CD4-positive, alpha-beta T cell treated with Interleukin-17A for 4 hours (primary cell): ENCODE measurements at places on chromosomes 3 and 15.

GRCh38 chr3:32296251-32297204 is 58.0 kb downstream of the CMTM8 start:
- peak; percentile 84 for DNase-seq

GRCh38 chr15:63872759-63873510 is 39.2 kb upstream of the HERC1 start:
- no peak for DNase-seq

GRCh38 chr3:193590088-193590856 is 2.7 kb upstream of the OPA1 start:
- DNase-seq = no peak

- DNase-seq = peak; percentile 16
Observed at GRCh38 chr15:83248151-83249029, 36.1 kb downstream of the BNC1 start.

DNA sequence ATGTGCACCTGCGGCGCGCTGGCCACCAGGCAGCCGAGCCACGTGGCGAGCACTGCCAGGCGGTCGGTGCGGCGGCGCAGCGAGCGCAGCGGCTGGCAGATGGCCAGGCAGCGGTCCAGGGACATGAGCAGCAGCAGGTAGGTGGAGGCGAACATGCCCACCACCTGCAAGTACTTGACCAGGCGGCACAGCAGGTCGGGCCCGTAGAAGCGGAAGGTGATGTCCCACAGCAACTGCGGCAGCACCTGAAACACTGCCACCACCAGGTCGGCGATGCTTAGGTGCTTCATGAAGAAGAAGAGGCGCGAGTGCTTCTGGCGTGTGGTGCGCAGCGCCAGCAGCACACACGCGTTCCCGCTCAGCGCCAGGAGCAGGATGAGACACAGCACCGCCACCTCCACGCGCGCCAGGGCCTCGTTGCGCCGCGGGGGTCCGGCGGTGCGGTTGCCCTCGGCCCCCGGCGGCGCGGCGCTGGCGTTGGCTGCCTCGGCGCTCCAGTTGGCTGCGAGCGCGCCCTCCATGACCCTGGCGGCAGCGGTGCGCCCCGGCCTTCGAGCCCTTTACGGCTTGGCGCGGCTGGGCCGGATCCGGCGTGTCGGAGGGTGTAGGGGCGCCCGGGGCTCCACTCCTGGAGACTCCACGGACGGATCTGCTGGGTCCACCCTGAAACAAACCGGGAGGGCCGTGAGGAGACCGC is 1.6 kb downstream of the OXTR start:
- DNase-seq = no peak

- DNase-seq = no peak
Observed at GRCh38 chr3:25416176-25416575, 11.9 kb upstream of the RARB start.

- no peak for DNase-seq
Observed at GRCh38 chr3:134840459-134840858, 45.4 kb downstream of the EPHB1 start.

- DNase-seq = no peak
Observed at GRCh38 chr3:195236801-195237570, 34.0 kb downstream of the XXYLT1 start.

DNA sequence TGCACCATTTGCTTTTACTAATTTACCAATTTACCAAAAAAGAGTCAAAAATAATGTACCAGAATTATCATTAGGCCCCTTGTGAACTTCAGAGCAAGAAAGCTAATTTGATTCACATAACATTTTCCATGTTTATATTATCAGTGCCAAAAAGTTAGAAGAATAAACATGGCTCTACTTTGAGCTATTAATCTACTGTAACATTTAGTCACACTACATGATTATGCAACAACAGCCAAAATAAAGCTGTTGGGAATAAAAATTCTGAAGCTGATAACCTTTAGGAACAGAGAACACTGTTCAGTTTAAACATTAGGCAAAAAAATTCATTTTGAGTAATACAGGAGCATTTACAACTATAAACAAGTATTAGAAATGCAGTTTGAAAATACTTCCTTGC is 63.6 kb downstream of the PROS1 start:
- no peak for DNase-seq

DNA sequence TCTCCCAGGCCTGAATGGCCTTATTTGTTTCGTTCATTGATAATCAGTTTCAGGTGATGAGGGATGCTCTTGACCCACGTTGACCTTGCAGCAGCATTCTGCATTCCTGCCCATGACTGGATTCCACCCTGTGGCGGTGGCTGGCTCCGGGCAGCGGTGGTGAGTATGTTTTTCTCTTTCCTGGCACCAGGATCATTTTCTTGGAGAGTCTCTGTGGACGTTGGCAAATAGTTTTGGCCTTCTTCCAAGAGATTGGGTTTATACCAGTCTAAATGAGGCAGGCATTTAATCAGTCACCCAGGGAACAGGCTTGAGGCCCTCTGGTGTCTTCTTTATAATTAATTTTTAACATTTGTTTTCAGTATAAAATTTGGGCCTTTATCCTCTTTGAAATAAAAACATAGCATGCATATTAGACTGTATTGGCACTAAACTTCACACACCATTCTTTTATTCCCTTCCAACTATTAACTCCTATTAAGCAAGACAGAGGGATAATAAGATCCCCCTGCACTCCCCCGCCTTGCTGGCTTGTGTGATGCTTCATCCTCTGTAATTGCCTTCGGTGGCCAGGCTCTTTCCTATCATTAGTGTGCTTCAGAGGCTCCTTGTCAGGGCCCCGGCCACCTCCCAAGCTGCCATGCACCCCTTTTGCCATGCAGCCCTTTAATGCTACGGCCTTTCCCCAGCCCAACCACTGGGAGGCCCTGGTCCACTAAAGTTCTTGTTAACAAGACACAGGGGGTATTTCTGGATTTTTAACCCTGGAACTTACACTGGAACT is 176.2 kb upstream of the TOPAZ1 start:
- DNase-seq = no peak

GRCh38 chr3:50483374-50483773 is 20.1 kb downstream of the CACNA2D2 start:
- no peak for DNase-seq

DNA sequence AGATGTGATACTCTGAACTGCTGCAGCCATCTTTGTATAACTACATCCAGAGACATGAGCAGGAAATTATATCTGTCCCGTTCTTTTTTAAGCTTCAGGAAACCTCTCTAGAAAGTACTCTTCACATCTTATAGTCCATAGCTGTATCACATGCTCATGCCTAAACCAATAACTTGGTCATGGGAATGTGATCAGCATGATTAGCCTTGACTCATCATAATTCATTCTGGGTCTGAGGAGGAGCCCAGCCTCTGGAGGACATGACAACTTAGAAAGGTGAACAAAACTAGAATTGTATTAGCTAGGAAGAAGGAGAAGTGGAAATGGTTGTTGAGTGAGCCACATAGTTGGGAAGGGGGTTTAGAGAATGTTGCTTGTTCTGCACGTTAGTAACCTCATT is 12.9 kb downstream of the PPM1L start:
- DNase-seq = no peak

GRCh38 chr3:131491084-131491483 is 11.7 kb downstream of the MRPL3 start:
- no peak for DNase-seq

- no peak for DNase-seq
Observed at GRCh38 chr3:38646062-38646461, 3.4 kb downstream of the SCN5A start.

DNA sequence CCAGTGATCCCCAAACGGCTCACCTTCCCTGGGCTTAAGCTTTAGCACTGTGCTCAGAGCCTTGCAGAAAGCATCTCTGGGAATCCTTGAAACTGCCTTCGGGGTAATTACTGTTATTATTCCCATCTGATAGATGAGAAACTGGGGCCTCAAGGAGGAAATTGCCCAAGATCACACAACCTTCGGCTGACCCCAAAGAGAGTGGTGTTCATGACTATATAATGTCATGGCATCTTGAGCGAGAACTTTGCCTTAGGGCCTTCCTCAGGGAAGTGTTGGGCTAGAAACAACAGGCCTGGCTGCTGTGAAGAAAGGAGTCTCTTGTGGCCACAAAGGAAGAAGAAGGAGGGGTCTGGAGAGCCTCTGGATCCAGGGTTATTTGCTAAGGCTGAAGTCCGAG is 388.7 kb upstream of the CFAP20DC start:
- no peak for DNase-seq

- peak; percentile 73 for DNase-seq
Observed at GRCh38 chr15:60720493-60721256, 241.7 kb upstream of the ICE2 start.

GRCh38 chr3:150110097-150110496 is 139.4 kb upstream of the PFN2 start:
- no peak for DNase-seq

DNA sequence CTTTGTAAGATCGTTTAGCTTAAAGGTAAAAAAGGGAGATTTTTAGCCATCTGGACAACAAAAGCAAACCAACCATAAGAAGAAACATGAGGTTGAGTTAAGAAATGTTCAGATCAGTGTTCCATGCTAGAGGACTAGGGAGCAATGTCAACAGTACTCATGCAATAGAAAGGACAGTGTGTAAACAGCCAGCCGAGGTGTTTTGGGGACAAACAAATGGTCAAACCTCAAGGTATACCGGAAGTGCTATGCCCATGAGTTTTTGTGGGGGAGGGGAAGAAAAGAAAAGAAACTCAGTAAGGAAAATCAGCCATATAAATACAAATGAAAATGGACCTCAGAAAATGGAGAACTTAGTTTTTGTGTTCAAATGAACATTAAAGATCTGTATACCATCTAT is 289.5 kb upstream of the GRM7 start:
- no peak for DNase-seq

- no peak for DNase-seq
Observed at GRCh38 chr3:123476967-123477750, 28.3 kb upstream of the ADCY5 start.

DNA sequence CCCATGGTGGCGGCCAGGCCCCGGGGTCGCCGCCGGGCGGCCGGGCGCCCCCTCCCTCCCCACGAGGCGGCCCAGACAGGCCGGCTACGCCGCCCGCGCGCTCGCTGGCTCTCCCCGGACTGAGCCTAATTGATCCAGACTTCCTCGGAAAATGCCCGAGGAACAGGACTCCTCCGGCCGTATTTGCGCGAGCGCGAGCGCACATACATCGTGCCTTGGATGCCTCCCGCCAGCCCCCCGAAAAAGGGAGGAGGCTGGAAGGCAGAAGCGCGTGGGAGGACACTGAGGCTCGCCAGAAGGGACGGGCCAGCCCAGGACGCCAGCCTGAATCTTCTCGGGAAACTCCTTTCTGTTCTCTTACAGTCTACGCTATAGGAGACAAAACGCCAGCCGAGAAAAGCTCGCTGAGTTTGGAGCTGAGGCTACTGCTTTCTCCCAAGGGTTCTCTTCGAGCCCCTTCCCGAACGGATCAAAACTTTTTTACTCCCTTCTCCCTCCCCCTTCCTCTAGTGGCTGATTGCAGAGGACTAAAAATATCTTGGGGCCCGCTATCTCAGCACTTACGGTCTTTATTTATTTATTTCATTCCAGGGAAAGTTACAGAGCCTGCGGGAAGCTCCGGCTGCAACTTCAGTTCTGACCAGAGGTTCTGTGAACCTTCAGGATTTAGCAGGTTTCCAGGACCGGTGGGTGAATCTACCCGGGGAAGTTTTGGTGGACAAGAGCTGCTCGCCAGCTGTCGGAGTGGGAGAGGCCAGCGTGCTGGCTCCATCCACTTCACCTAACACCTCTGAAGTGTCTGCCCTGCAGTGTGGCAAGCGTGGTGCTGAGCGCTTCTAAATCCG is at the start of gene PDZRN3:
TSS of gene PDZRN3 (minus strand) at position 121 of the 845 bp plus-strand sequence.
- DNase-seq = no peak

DNA sequence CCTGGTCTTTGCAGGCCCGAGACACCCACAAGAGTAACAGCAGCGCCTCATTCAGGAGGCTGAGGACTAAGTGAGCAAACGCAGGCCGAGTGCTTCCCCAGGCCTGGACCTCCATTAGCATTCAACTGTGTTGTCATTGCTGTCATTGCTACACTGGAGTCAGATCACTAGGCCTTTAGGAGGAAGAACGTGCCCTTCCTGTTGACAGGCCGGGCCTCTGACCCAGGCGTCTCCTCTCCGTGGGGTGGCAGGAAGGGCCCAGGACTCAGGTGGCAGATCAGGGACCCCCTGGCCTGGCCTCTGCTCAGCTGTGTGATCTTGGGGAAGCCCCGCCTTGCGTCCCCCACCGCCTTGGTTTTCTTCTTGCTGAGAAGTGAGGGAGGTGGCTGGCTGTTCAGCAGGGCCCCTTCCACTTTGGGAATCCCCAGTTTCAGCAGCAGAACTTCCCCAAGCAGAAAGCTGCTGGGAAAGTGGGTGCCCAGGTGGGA is 19.1 kb downstream of the ZDHHC19 start:
- DNase-seq = peak; percentile 40

GRCh38 chr3:168024537-168024941 is 71.2 kb downstream of the GOLIM4 start:
- no peak for DNase-seq

GRCh38 chr3:115876876-115877614 is 253.7 kb downstream of the GAP43 start:
- DNase-seq = no peak

DNA sequence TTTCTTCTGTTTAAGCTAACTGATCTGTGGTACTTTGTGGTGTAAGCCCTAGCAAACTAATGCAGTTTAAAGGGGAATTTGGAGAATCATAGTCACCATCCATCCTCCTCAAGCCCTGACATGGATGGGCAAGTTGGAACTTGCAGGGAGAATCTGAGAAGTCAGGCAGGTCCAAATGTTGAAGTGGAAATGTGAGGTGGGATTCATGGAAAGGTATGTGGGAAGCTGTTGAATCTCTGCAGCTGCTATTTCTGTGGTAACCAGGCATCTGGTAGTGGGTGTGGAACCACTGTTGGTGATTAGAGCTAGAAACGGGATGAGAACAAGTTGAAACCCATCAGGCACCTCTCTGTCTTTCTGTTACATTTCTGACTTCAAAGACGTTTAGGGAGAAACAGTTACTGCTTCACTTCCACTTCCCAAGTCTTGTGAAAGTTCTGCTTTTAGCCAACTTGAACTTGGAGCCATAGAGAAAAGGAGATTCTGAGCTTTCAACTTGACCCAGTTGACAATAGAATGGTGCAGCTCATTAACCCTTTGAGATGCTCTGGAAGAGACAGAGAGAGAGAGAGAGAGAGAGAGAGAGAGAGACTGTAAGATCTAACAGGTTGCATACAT is 38.1 kb upstream of the NMNAT3 start:
- no peak for DNase-seq

GRCh38 chr15:29889542-29890329 is 67.5 kb upstream of the TJP1 start:
- no peak for DNase-seq

GRCh38 chr15:74954515-74954914 is 2.1 kb downstream of the RPP25 start:
- no peak for DNase-seq

- no peak for DNase-seq
Observed at GRCh38 chr3:43063114-43063513, 42.8 kb downstream of the POMGNT2 start.

DNA sequence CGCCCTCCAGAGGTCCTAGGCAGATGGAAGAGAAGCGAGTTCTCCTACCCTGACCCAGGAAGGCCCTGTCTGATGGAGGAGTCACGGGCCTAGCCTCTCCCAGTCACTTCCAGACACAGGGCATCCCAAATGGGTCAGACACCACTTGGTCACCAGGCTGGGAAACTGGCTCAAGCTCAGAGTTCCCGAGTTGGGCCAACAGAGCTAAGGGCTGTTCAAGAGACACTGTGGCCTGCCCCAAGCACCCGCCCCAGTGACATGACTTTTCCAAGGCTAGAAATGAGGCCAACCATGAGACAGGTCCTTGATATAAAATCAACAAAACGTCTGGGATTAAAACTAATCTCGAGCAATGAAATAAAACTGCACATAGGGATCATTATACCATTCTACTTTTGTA is 113.8 kb downstream of the IQSEC1 start:
- DNase-seq = no peak
